ENCODE measurements at places on chromosomes 3 and 15. TPM values are rescaled to one million over a fixed set of nuclear protein-coding genes. Genes with fewer than 3 reads are reported as not detected.

The SMCO1 gene
- total RNA-seq = 1.2 TPM

The C3orf22 gene
- total RNA-seq = not detected

The DNAH12 gene
- total RNA-seq = 0.12 TPM

The GHSR gene
- total RNA-seq = not detected

The COMMD2 gene
- total RNA-seq = 16.1 TPM

The MPI gene
- 42.1 TPM for total RNA-seq

The KCNAB1 gene
- 0.83 TPM for total RNA-seq

The CAMKV gene
- not detected for total RNA-seq

The POLQ gene
- total RNA-seq = 0.83 TPM

DNA sequence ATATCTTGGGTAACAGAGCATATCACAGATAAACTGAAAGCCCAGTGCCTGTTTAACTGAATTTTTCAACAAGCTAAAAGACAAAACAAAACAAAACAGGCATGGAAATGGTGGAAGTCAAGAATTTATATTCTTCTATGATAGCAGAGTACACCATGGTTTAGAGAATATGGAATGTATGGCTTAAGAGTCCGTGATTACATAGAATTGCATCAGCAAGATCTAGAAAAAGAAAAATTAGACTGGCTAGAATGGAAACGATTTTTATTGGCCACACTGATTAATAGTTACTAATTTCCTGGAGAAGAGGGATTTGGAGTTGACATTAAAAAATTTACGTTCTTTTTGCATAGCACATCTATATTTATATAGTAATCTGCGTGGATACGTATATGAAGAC lies 435.2 kb upstream of the DPPA4 start:
- H3K27me3 ChIP-seq = no peaks in the 10 kb centered on the region
- no peaks in the 10 kb centered on the region for H3K4me1 ChIP-seq
- H3K27ac ChIP-seq = no peak overlapping the region
- no peak overlapping the region for H3K4me3 ChIP-seq
- DNase-seq = no peak

- no peaks in the 10 kb centered on the region for H3K36me3 ChIP-seq
- DNase-seq = peak; percentile 66
- H3K4me1 ChIP-seq = peaks cover 5% of the 10 kb centered on the region
- H3K27me3 ChIP-seq = no peaks in the 10 kb centered on the region
- H3K27ac ChIP-seq = no peak overlapping the region
- H3K4me3 ChIP-seq = no peak overlapping the region
Measured at GRCh38 chr15:31435912-31436628, 109.4 kb downstream of the KLF13 start.

- H3K4me1 ChIP-seq = peaks cover 48% of the 10 kb centered on the region
- DNase-seq = no peak
- H3K27me3 ChIP-seq = no peaks in the 10 kb centered on the region
- H3K4me3 ChIP-seq = no peak overlapping the region
Measured at GRCh38 chr15:85639752-85640381, 154.9 kb downstream of the KLHL25 start.

DNA sequence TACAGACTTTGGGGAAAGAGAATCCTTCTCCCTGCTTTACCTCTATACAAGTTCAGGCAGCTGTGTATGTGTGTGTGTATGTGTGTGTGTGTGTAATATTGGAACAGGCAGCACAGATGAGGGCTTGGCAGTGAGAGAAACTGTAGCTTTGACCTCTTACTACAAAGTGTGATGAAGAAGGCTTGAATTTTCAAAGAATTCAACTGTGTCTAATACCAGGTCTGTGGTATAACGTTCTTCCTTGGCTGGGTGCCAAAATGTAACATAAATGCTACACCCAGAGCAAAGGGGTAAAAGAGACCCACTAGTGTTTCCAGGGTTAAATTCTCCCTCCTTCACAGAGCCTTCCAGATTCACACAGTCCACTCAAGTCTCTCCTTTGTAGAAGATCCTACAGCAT lies 51.1 kb downstream of the CHST2 start:
- H3K36me3 ChIP-seq = no peaks in the 10 kb centered on the region
- DNase-seq = no peak
- H3K27ac ChIP-seq = no peak overlapping the region
- no peaks in the 10 kb centered on the region for H3K4me1 ChIP-seq
- no peaks in the 10 kb centered on the region for H3K27me3 ChIP-seq
- no peak overlapping the region for H3K4me3 ChIP-seq

Measured in psoas muscle (tissue), 8 donors.